ENCODE measurements at places on chromosomes 2 and 18.

DNA sequence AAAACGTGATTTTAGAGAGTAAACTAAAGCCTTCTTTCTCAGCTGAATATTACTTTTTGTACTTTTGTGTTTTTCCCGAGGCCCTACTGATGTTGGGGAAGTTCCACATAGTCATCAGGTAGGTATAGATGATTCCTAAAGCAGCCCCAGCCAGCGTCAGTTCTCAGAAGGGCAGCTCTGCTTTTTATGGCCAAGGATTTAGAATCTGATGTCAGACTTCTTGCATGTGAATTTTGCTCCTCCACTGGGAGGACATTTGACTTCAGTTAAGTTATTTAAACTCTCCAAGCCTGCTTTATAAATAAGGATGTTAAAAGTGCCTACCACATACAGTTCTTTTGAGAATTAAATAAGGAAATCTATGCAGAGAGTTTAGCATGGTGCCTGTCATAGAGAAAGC lies 130.8 kb downstream of the NCKAP5 start:
- no peak for DNase-seq

DNA sequence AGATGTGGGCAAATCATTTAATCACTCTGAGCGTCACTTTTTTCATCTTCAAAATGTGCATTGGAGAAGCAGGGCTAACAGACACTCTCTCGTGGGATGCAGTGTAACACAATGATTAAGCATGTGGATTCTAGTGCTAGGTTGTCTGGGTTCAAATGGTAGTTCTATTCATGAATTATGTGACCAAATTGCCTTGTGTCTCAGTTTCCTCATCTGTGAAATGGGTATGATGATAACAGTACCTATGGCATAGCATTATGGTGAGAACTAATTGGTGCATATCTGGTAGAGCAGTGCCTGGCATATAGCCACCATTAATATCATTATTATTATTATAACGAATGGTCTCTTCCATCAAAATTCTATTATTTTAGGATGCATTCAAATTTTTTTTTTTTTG lies 142.4 kb upstream of the SIX3 start:
- DNase-seq = no peak

GRCh38 chr2:11320698-11321492 lies 23.5 kb downstream of the ROCK2 start:
- DNase-seq = peak; percentile 30

GRCh38 chr2:23209059-23209458 lies 175.9 kb upstream of the KLHL29 start:
- DNase-seq = no peak

DNA sequence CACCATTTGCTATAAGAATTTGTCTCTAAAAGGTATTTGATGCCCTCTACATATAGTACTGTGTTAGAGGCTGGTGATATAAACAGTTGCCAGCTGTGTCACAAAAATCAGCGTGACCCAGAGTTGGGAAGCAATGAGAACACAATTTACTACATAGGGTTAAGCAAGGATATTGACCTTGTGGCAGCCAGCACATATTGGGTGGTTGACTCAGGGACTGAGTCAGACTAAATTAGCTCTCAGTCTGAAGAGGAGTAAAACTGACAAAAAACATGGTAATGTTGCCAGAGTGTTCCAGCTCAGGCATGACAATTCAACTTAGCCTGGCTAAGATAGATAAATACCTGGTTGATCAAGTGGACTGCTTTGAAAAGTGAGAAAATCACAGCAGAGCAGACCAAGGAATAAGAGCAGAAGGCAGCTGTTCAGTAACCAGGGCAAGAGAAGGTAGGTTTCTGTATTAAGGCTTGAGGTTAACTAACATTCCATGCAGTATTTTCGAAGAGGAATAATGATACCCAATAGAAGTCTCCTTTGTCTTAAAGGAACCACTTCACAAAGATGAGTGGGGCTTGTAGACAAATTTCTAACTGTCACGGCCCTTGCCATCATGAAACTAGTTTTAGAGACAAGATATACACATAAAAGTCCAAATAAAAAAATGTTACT lies 108.2 kb upstream of the ERBB4 start:
- DNase-seq = no peak

DNA sequence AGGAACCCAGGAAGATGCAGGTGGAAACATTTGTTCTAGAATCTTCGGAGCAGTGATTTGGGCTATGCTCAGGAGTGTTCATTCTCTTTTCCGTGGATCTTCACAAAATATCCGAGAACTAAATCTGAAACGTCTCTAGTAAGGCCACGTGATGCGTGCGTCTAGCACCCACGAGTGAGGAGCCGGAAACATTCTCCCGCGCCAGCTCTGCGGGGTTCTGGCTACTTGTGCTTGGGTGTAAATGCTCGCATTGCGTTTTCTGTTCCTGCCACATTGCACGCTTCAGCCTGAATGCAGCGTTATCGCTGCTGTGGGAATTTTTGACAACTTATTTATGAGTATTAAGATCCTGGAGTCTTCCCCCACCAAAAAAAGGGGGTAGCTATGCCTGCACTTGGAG lies 71.4 kb downstream of the KLHL29 start:
- no peak for DNase-seq

DNA sequence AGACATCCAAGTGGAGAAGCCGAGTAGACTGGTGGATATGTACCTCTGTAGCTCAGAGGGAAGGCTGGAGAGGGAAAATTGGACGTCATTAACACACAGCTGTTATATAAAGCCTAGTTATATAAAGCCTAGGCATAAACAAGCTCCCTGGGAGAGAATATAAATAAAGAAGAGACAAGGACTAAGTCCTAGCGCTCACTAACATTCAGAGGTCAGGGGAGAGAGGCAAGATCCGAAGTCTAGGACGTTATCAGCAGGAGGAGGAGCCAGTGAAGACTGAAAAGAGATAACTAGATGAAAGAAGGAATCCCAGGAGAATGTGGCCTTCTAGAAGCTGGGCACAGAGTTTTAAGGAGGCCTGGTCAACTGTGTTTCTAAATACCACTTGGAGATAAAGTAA lies 55.3 kb downstream of the NOL10 start:
- DNase-seq = no peak

DNA sequence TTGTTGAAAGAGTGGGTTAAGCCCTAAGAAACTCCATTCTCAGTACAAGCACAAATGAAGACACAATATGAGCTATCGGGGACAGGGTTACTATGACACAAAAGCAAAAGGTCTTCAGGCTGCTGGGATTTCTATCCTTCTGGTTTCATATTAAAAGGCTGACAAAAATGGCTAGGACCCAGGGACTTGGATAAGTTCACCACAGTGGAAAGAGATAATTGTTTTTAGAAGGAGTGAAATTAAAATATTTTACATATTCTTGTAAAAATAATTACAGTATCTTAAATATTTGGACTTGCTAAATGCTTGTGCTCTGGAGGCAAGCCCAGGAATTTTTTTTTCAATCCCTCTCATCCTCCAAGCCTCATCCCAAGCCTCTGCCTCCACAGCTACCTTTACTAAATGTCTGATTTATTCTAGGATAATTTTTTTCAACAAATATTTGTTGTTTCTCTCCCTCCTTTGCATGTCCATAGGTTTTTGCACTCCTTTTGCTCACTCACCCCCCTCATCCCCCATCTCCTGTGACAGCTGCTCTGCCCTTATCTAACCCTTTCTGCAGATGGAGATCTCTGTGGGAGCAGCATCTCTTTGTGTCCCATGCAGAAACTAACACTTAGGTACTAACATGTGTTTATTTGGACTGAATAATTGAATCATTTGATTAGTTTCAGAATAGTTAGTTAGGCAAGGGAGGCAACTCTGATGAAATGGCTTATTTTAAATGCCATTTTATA lies 47.8 kb upstream of the NABP1 start:
- DNase-seq = no peak

Measured in posterior cingulate gyrus (tissue), 11 donors.